IMR-90 (cell line): ENCODE measurements at places on chromosomes 13 and 19.

GRCh38 chr13:95156208-95156607, 145.0 kb downstream of the ABCC4 start:
- DNase-seq = peak; percentile 17

- DNase-seq = peak; percentile 70
These were observed 389.4 kb downstream of the RFC3 start for GRCh38 chr13:34207334-34207733.

- no peak for DNase-seq
These were observed 121.8 kb downstream of the TBC1D4 start for GRCh38 chr13:75360170-75360569.

DNA sequence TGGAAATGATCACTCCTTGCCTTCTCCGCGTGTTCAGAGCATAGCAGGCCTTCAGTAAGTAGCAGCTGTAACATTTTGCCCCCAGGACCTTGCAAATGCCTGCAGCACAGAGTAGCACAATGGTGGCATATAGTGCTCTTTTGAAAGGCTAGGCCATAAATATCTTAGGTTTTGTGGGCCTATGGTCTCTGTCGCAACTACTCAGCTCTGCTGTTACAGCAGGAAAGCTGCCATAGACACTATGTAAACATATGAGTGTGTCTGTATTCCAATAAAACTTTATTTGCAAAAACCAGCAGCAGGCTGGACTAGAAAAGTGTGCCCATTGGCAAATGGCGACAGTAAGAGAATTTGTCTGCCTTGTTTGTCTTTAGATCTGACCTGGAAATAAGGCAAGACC, 9.4 kb downstream of the ITPKC start:
- DNase-seq = no peak

GRCh38 chr13:22162889-22163288, 492.0 kb downstream of the FGF9 start:
- no peak for DNase-seq

GRCh38 chr13:77729502-77730221, 32.2 kb downstream of the SLAIN1 start:
- no peak for DNase-seq

DNA sequence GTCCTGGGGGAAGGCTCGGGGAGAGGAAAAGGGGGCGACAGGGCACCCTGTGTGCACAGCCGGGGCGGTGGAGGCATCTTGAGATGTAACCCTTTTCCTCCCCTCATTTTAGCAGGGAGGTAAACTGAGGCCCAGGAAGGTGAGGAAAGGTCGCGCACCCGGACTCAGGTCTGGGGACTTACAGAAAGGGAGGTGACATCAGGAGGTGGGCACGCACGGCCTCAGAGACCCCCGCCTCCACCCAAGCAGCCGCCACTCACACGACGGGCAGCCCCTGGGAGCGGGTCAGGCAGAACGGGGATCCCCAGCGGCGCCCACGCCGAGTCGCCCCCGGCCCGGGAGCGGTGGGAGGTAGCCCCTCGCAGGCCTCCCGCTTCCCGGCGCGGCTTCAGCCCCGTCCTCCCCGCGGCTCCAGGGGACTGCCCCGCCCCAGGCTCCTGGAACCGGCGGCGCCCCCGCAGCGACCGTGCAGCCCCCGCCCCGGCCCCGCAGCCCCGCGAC, 477 bp downstream of the PIP5K1C start:
- DNase-seq = no peak

DNA sequence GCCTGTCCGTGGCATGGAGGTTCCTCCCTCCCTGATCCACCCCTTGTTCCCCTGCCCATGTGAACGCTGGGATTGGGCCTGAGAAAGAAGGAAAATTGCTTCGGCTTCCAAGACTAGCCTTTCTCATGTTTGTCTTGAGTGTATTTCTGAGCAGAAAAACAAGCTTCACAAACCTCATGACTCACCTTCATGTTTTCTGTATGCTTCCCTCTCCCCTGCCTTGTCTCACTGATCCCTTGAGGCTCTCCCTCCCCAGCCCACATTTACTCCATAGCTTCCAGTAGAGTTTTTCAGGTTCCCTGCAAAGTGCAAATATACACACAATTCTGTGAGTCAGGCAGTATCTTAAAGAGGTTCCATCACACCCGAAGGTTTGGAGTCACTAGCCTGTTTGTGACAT, 572.4 kb downstream of the UQCRFS1 start:
- no peak for DNase-seq

GRCh38 chr19:14333101-14333871, 48.0 kb upstream of the ADGRE5 start:
- no peak for DNase-seq

DNA sequence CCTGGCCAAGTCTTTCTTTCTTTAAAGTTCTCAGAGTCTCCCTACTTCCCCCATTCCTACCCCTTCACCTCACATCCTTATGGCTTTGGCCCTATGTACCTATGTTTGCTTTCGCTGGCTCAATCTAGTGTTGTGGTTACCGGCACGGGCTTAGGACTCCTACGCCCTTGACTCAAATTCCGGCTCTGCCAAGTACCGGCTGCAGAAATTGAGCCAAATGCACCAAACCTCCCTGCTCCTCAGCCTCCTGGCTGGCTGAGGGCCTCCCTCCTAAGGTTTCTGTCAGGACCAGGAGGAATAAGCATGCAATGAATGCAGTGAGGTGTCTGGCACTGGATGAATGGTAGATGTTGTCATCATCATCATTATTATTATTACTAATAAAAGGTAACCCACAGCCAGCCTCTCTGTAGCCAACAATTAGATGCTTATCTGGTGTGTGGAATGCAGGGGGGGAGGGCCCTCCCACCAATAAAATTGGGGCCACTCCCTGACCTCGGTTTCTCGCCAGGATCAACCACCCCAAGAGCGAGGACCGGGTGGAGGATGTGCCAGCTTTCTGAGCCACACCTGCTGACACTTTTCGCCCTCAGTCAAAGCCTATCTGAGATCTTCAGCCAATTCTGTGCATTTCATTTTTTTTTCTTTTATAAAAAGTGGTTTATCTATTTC, 20.7 kb downstream of the KLK5 start:
- DNase-seq = no peak
